ENCODE measurements at places on chromosomes 2 and 18. TPM values are rescaled to one million over a fixed set of nuclear protein-coding genes. Genes with fewer than 3 reads are reported as not detected.

DNA sequence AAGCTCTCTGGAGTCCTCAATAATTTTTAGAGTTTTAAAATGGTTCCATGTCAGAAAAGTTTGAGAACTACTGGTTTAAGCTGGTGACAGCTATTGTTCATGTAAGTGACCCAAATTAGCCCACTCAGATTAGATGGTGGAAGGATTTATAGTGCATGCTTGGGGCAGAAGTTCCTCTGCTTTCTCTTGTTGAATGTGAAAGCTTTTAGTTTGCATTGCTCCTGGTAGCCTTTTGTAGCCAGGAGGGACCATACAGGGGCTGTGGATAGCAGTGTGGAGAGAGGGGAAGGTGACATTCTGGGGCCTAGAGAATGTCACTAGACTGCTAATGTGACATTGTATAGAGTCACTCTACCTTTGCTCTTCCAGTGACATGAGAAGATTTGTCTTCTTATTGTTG is 40.3 kb upstream of the IGFBP5 start:
- no peak for DNase-seq

- no peak for DNase-seq
Observed at GRCh38 chr2:72350852-72351251, 203.2 kb upstream of the CYP26B1 start.

DNA sequence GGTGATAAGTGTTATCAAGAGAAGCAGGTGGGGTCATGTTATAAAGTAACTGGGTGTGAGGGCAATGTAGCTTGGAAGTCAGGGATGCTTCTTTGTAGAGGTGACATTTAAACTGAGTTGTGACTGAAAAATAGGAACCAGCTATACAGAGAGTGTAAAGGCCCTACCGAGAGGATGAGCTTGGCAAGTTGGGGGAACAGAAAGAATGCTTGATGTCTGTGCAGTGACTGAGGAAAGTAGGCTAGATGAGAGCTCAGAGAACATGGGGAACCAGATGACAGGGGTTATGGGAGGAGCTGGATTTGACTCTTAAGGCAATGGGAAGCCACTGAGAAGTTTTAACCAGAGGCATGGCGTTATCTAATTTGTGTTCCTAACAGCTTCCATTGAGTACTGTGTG is 115.3 kb downstream of the DOCK10 start:
- DNase-seq = no peak

GRCh38 chr2:27448381-27448780 is 6.2 kb downstream of the KRTCAP3 start:
- DNase-seq = no peak

DNA sequence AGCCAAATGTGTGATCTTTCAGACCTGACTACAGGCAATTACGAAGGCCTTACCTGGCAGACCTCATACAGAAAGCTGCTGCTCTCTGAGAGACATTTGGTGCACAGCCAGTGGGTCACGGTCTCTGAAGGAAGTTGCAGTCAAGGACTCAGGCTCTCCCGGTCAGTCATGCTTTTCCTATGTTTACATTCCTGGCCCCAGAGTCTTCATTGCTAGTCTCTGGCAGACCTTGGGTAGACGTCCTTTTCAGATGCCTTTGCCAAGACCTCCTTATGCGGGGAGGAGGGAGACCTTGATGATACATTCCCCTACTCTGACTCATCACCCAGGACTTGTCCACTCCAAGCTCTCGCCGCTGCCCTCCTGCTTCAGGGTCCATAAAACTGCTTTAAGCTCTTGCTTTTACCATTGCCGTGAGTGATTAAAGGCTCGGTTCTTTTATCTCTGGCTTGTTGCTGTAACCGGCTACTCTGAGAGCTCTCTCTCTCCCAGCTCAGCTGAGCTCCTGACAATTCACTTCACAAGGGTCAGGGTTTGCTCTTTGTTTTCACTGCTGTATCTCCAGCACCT is 62.0 kb upstream of the SLC35F5 start:
- DNase-seq = peak; percentile 77

- no peak for DNase-seq
Observed at GRCh38 chr2:105840933-105841332, 96.2 kb downstream of the NCK2 start.

DNA sequence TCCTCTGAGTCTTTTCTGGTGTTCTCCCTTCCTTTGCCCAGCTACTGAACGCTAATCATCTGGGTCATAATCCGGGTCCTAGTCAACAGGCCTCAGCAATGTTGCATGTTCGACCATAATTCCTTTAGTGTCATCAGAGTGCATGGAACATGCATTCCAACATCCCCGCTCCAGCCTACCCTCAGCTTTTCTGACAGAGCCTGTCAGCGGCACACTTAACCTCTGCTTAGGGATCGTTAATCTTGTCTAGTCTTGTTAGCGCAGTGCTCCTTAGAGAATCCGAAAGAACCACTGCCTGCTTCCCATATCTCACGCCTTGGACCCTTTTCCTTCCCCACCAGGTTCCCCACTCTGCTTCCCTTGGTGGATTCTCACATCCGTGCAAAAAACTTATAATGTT is 767.9 kb upstream of the ID2 start:
- DNase-seq = no peak

DNA sequence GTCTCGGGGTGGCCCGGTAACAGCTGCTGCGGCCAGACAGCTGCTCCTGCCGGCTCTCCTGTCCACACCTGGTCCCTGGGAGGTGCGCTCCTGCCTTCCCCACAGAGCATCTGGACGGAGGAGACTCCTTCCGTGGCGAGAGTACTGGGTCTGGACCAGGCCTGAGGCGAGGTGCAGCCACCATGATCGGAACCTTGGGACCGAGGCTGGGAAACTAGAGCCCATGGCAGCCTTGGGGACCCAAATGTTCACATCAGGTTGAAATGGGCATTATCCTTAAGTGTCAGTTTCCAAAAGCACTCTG is 628 bp downstream of the GIGYF2 start:
- DNase-seq = no peak

DNA sequence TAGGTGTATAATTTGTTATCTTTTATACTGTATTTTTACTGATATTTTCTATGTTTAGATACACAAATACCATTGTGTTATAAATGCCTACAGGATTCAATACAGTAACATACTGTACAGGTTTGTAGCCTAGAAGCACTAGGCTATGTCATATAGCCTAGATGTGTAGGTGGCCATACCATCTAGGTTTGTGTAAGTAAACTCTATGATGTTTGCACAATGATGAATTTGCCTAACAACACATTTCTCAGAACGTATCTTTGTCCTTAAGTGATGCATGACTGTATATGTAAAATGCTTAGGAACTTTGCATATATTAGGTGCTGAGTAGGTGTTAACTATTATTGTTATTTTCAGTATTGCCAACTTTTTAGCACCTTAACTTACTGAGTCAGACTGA is 17.3 kb downstream of the UNC80 start:
- DNase-seq = no peak

DNA sequence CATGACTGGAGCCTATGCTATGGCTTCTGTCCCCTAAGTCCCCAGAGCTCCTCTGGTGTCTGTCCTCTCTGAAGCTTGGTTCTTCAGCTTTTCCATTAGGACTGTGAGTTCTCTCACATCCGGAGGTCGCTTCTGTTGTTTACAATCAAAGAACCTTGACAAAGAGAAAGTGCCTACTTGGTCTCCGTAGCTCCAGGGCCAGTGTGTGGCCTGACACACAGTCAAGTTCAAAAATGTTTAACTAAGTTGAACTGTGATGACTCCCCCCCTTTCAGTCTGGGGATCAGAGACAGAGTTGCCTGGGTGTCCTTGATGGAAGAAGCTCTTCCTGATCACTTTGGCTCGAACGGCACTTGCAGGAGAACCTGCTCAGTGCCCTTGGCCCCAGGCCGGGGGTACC is 26.3 kb upstream of the YWHAQ start:
- peak; percentile 70 for DNase-seq

- peak; percentile 64 for DNase-seq
Observed at GRCh38 chr2:88659538-88659915, 31.9 kb upstream of the RPIA start.

GRCh38 chr2:207184768-207185167 is 19.0 kb upstream of the KLF7 start:
- DNase-seq = no peak

- no peak for DNase-seq
Observed at GRCh38 chr2:26562811-26563645, 78.1 kb downstream of the CIB4 start.

DNA sequence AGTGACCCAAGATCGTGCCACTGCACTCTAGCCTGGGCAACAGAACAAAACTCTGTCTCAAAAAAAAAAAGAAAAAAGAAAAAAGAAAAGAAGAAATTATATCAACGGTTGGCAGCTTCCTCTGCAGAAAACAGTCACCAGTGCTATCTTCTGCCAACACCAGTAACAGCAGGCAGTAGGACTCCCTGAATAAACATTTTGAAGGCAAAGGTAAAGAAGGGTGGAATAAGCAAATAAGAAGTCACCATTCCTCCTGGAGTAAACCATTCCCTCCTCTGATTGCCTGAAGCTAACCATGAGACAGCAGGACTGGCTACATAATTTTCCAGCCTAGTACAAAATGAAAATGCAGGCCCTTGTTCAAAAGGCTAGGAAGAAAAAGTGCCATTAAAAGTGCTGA is 9.0 kb upstream of the RNF103 start:
- peak; percentile 83 for DNase-seq

DNA sequence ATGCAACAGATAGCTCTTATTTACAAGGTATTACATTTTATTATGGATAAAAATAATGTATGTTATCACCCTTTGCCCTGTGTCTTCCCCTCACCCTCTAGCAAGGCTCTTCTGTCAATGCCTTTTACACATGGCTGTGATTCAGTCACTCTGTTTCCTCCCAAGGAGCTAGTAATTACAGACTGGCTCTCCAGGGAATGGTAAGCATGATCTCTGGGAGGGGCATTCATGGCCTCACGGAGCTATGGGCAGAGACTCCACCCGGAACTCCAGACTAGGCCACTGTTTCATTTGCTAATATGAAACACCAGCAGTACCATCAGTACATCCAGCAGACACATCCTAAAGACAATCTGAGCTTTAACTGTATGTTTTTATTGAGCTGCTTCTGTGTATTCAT is 410.9 kb upstream of the CYRIA start:
- DNase-seq = no peak

DNA sequence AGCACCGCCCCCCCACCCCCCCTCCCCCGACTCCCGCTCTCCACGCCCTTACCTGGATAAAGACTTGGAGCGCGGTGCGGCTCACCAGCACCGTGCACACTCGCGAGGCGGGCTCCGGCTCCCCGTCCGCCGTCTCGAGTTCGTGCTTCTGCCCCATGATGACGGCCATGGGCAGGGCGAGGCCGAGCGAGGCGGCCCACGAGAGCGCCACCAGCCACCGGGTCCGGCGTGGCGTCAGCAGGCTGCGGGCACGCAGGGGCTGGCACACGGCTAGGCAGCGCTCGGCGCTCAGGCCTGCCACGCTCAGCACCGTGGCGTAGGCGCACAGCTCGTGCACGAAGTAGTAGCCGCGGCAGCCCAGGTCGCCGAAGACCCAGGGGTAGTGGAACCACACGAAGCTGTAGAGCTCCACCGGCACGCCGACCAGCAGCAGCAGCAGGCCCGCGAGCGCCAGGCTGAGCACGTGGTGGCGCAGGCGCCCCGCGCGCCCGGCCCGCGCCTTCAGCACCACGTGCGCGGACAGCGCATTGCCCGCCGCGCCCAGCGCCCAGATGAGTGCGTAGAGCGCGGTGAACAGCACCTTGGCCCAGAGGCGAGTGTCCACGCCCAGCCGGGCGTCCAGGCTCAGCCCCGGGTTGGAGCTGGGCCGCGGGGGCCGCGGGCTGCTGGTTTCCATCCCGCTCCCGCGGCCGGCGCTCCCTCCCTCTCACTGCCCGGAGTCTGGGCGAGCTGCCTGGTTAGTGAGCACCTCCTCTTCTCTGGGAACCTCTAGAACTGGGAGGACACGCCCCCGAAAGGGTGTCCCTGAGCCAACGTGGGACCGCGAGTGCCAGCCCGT is at the start of gene NTSR2:
TSS of gene NTSR2 (minus strand) at position 742 of the 838 bp plus-strand sequence. CDS start at position 676, 66 bp downstream.
- DNase-seq = peak; percentile 51

GRCh38 chr2:86135653-86136052 is 29.6 kb downstream of the PTCD3 start:
- DNase-seq = no peak

GRCh38 chr2:220104871-220105351 is 477.5 kb downstream of the SLC4A3 start:
- no peak for DNase-seq

The SAP130 gene
- polyA plus RNA-seq = 16.3 TPM

The VWC2L gene
- polyA plus RNA-seq = not detected

The TLK1 gene
- polyA plus RNA-seq = 12.8 TPM

The KIAA2012 gene
- not detected for polyA plus RNA-seq

The COL3A1 gene
- not detected for polyA plus RNA-seq

The PROKR1 gene
- not detected for polyA plus RNA-seq

The MALL gene
- not detected for polyA plus RNA-seq

The ICA1L gene
- polyA plus RNA-seq = 1.5 TPM

The RAPGEF4 gene
- 0.78 TPM for polyA plus RNA-seq

The CNTNAP5 gene
- polyA plus RNA-seq = not detected
